Stimulated activated CD4-positive, alpha-beta T cell treated with anti-CD3 and anti-CD28 coated beads, Interleukin-2, amount 100 ng/mL, for 48 hours (primary cell): ENCODE measurements at places on chromosomes 11 and 22.

- no peak for DNase-seq
Observed at GRCh38 chr11:119446434-119446833, 23.5 kb upstream of the THY1 start.

DNA sequence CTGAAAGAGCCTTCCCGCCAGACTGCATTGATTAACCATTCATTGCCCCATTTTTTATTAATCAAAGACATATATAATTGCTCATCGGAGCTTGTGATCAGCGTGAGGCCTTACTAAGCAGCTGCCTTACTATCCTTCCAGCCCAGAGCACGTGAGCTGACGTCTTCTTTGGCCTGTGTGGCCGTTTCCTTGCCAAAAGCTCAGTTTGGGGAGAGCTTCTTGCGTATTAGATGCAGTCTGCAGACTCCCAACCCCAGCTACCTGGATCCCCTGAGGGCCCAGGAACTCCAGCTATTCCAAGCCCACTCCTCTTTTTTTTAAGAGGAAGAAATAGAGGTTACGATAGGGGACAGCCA lies 784 bp upstream of the SLC43A3 start:
- DNase-seq: no peak

- no peak for DNase-seq
Observed at GRCh38 chr11:2666401-2666741, 33.4 kb downstream of the KCNQ1OT1 start.

DNA sequence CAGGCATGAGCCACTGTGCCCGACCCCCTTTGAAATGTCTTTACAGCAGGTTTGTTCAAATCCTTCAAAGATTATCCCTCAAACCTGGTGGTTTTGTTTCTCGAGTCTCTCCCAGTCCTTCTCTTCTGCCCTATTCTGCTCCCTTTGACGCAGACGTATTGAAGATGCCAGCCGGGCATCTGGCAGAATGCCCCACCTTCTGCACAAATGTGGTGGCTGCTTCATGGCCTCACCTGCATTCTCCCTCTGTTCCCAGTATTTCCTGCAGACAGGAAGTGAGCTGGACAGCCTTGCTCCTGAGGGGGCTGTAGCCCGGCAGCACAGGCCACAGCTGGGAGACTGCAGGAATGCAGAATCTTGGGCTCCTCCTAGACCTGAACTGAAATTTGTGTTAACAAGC lies 4.8 kb upstream of the NAP1L4 start:
- DNase-seq: no peak

DNA sequence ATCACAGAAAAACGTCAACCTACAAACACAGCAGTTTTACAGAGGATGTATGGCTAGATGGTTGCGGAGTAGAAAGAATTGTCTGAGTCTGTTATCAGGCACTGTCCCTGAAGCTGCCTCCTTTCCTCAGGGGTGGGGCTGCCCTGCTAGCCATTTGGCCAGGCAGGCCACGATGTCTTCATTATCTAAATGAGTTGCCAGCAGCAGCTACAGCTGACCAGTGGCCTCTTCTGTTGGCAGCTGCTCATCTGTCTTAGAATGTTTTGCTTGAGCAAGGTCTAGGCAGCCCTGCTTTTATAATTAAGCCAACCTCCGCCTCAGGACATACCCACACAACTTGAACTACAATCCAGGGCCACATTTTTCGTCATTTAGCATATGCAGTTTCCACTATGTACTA lies 17.5 kb downstream of the SLC6A5 start:
- DNase-seq: no peak

DNA sequence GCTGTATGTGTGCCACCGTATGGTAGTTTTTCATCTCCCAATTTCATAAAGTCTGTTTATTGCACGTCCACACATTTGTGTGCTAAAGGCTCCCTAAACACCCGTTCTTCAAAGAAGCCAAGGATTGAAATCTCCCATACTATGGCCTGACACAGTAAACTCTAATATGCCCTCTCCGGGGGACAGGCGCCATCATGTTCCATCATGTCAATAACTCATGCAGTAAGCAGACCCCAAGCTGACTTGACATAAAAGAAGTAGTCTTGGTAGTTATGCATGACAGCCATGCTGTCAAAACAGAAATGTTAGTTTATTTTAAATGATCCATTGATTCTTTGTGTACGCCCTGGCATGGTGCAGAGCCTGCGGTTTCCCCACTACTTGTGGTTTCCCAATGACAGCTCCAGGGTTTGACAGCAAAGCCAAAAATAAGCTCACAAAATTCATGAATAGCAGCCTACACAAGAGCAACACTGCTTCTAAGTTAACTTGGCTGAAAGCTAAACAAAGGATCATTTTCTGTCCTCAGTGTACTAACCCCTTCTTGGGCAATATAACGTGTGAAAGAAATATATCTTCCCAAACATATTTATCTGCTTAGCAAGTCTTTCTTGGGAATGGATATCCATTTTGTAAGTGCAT lies 56.5 kb upstream of the CABP7 start:
- no peak for DNase-seq

DNA sequence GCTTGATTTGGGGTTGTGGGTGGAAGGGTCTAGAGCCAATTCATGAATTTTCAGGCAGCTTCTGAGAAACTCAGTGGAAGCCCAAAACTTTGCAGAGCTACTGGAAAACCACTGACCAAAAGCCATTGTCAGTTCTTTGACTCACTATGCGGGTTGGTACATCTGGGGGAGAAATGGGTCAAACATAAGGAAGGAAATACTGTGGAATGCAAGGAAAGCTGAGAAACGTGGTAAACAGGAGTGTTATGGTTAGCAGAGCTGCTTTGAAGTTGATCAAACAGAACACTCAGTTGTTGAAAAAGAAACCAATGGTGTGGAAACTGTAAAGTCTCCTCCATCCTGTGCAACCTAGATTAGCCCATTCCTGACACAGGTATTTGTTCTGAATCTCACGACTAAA lies 6.3 kb upstream of the ABTB2 start:
- DNase-seq: no peak

DNA sequence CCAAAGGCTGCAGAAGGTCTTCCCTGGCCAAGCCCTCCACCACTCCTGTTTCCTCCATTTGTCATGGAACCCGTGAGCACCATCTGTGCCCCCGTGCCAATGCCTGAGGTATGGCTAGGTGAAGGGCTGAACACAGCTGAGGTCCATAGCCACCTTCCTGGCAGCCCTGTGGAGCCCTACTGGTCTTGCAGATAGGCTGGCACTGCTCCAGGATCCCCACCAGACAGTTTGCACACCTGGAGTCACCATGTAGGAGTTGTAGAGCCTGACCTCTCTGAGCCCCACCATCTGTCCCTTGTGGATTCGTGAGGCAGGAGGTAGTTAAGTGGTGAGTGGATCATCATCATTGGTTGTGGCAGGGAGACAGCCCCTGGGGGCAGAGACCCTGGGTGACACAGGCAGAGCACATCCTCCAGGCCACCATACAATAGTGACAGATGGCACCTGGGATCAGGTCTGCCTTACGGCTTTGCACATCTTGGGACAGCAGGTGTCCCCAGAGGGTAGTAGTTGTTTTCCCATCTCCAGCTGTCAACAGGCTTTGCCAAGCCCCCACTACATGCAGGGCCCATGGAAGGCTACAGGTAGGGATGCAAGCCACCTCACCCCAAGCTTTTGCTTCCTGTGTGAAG lies 52.5 kb upstream of the SUSD2 start:
- DNase-seq: no peak

DNA sequence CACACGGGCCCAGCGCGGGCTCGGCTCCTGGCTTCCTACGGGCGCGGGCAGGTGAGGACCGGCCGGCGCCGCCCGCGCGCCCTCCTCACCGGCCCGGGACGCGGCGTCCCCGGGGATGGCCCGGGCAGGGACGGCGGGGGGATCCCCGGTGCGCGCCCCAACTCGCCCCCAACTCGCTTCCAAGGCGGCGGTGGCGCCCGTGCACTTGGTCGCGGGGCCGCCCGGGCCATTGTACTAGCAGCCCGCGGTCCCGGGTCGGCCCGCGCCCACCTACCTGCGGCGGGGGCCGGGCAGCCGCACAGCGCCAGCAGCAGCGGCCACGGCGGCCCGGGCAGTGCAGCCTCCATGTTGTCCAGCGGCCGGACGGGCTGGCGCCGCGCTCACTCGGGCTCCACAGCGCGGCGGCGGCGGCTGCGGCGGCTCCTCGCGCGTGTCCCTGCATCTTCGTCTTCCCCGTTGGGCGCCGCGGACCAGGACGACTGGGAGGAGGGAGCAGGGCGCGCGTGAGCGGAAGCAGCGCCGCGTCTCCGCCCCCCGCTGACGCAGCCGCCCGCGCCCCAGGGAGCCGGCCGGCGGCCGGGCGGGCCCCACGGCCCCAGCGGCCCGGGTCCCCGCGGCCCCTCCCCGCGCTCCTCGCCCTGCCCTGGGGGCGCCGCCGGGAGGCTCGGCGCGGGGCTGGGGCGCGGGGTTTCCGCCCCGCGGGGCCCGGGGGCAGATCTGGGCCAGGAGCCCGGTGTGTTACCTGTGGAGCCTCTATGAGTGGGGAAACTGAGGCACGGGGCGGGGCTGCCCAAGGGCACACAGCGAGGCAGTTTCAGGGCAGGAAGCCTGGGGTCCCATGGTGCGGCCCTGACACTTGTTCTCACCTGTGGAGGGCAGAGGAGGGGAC lies 159.3 kb upstream of the GRK3 start:
- peak; percentile 63 for DNase-seq

- peak; percentile 12 for DNase-seq
Observed at GRCh38 chr11:9664276-9665171, 647 bp downstream of the SWAP70 start.

DNA sequence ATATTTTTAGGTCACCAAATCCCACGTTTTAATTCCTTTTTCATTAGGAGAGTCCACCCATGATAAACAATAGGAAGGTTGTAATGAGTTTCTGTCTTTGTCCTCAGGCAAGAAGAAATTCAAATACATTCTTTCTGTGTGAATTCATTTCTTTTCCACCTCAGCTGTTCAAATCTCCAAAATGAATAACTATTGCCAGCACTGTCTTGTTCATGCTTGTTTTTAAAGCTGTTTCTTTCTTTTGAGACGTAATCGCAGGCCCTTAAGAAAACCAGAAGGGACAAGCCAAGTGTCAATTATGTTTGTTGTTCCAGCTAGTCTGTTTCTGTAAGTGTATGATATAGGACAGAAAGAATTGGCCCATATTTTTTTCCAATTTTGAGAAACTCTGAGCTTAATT lies 20.2 kb downstream of the MMP27 start:
- no peak for DNase-seq

- no peak for DNase-seq
Observed at GRCh38 chr11:75557666-75558494, 4.2 kb upstream of the SERPINH1 start.

DNA sequence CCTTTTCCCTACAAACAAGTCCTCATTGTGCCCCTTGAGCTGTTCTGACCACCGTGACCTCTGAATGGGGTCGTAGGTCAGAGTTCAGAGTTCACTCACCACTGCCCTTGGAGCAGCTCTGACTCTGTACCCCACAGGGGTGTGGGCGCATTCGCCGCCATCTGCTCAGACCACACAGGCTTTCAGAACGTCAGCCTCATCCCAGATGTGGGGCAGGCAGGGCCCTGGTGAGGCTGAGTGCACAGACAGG lies 14.8 kb upstream of the MUC5B start:
- no peak for DNase-seq

DNA sequence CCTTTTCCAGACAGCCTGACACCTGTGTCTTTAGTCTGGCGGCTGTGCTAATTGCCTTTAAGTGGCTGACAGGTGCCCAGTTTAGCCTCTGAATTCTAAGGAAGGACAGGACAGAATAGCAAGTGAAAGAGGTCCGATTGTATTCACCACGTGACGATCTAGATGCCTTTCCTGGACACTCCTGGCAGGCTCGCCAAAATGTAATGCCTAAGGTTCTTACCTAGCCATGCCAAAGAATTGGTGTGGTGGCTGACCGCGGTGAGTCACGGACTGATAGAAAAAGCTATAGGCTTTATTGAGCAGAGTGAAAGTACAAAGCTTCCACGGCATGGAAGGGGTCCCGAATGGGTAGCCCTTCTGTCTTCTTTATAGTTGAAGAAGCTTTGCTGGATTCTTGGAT lies 26.7 kb downstream of the ANKRD42 start:
- no peak for DNase-seq

DNA sequence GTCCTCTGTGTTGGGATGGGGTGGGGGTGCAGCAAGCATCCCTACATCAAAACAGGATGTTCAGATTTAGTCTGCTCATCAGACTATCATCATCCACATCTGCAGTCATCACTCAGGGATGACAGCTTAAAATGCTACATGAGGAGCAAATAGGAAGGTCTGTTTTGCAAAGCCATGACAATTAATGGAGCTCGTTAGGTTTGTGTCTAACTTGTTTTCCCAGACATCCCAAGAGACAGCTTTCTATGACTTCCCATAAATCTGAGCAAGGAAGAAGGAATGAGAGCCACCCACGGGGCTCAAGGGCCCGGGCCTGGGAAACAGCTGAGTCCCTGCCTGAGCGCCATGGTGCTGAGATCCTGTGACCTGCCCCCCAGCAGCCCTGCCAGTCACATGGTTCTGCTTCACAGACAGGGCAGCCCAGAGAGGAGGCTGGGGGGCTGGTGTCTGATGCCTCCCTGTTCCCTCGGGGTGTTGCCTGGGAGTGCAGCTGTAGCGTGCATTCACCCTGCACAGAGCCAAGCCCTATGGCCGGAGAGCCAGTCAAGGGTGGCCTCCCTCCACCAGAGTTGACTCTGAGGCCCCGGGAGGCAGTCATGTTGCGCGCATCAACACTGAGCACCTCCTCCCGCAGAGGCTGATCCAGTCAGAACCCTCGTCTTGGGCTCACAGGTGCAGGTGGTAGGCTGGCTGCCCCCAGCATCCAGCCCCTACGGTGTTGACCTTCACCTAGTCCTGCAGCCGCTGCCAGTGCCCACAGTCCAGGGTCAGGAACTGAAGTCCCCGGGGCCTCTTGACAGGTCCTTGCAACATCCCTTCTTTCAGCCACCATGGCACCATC lies 12.1 kb downstream of the DERL3 start:
- no peak for DNase-seq

DNA sequence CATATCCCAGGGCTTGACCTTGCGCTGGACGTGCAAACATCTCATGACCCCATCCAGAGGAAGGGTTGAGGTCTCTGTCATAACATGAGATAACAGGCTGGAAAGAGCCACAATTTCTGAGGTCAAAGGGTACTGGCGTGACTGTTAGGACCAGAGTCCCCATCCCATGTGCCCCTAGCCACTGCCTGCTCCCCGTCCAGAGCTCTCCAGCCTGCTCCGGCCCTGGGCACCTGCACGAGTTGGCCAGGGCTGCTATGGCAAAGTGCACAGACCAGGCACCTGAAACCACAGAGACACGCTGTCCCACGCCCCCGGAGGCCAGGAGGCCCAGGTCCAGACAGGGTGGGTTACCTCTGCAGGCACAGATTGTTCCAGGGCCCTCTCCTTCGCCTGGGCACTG lies 58.9 kb downstream of the SHANK2 start:
- no peak for DNase-seq

DNA sequence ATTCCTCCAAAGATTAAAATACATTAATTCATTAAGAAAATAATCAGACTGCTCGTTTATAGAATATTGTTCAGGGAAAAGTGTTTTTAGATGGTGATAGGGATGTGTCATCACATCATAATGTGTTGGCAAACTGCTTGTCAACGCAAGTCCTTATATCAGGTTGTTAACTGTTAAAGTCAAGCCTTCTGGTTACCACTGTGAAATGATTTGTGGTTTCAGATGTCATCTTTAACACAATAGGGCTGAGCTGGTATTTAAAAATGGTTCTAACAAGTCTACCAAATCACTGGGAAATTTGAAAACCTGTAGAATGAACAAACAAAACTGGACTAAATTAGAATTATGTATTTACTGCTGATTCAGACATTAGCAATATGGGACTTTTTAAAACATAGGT lies 2.4 kb upstream of the MMP13 start:
- DNase-seq: no peak

- DNase-seq: no peak
Observed at GRCh38 chr11:115360186-115360824, 143.9 kb downstream of the CADM1 start.

GRCh38 chr22:38327396-38327795 lies 10.2 kb upstream of the CSNK1E start:
- DNase-seq: no peak
